ENCODE measurements at places on chromosomes 4 and X.

GRCh38 chrX:155514225-155514624 lies 55.8 kb upstream of the F8A3 start:
- no peak for DNase-seq

DNA sequence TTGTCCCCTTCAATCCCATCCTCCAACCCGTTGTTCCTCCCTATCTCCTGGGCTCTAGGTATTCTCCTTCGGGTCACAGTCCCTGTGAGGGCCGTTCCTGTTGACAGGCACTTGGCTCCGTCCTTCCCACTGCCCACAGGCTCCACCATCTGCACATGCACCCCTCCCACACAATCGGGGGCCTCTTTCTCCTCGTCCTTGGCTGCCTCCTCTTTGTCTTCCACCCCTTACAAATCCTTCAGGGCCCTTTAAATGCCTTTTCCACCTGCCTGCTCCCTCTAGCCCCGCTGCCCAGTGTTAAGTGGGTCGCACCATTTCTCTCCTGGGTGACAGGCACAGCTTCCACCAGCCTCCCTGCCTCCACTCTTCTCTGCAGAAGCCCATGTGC lies 2.7 kb upstream of the AVPR2 start:
- no peak for DNase-seq

DNA sequence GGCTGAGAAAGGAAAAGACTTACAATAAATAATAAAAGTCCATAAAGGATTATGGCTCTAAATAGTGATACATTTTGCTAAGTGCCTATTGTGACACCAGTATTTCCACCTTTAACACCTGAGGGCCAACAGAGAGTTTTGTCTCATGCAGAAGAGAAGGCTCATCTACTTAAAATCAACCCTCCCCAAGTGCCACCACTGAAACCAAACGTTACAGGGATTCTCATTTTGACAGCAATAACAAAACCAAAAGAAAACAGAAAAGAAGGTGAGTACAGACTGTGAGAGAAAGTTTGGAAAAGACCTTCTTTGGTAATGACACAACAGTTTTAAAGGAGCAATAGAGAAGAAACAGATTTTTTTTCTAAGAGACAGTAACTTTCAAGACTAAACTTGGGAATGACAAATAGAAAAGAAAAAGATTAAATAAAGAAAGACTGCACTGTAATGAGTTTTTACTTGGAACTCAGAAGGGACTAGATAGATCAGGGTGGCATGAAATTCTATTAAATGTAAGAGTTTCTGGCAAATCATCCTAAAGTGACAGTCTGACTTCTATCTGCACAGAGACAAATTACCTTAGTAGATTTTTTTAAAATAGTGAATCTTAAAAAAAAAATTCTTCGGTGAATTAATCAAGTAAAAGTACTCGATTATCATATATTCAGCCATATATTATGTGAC lies 109.7 kb downstream of the ZNF827 start:
- no peak for DNase-seq

DNA sequence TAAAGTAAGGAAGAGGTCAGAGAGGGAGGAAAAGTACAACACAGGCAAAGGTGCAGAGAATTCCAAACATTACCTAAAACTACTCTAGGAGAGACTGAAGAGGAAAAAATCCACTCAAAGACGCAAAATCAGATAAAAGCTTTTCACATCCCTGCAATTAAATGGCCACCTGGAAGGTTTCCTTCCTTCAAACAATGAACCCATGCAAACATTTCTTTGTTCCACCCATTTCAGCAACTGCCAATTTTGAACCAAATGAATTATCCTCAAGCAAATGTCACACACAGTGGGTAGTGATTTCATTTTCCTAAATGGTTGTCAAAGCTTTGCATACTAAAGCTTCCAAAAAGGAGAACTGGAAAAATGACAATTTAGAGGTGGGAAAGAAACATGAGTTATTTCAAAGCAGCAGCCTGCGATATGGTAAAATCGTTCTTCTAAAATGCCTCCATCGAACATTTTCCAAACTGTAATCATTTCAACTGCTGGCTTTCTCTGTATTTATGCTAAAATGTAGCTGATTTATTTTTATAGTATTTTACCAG lies 45.0 kb downstream of the APBB2 start:
- DNase-seq, result no peak

DNA sequence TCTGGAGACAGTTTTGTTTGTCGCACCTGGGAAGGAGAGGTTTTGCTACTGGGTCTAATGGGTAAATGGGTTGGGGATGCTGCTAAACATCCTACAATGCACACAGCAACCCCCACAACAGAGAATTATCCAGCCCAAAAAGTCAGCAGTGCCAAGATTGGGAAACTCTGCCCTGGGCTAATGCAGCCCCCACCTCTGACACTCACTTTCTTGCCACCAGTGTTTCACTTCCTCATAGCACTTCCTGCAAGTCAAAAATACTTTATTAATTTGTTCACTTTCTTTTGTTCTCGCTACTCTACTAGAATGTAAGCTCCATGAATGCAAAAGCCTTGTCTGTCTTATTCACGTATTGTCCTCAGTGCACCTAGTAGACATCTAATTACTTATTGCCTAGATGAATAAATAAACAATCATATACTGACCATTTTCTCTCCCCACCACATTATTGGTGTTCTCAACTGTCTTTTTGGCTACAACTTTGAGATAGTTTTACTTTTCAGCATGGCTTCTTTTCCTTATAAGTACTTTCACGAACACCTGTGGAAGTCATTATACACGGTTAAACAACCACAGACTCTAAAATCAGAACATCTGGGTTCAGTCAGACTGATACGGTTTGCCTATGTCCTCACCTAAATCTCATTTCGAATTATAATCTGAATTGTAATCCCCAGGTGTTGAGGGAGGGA lies 82.0 kb upstream of the PITX2 start:
- no peak for DNase-seq

GRCh38 chr4:59612235-59612634 lies 1587.9 kb upstream of the ADGRL3 start:
- no peak for DNase-seq

GRCh38 chr4:41776466-41776865 lies 27.9 kb upstream of the PHOX2B start:
- no peak for DNase-seq

DNA sequence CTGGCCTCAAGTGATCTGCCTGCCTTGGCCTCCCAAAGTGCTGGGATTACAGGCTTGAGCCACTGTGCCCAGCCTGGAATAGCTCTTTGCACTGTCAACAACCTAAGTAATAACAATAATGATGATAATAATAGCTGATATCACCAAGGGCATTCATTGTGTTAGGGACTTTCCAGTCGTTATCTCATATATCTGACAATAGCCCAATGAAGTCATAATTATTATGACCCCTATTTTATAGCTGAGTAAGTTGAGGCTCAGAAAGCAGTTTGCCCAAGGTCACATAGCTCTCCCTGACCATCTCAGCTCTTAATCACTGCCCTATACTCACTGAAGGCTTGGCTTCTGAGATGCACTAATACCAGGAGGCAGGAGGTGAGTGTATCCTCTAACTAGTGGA lies 18.7 kb upstream of the MAP7D3 start:
- DNase-seq, result no peak

GRCh38 chrX:117487421-117487820 lies 629.2 kb downstream of the KLHL13 start:
- DNase-seq, result no peak

GRCh38 chrX:146906166-146906565 lies 91.6 kb upstream of the CXorf51A start:
- no peak for DNase-seq

DNA sequence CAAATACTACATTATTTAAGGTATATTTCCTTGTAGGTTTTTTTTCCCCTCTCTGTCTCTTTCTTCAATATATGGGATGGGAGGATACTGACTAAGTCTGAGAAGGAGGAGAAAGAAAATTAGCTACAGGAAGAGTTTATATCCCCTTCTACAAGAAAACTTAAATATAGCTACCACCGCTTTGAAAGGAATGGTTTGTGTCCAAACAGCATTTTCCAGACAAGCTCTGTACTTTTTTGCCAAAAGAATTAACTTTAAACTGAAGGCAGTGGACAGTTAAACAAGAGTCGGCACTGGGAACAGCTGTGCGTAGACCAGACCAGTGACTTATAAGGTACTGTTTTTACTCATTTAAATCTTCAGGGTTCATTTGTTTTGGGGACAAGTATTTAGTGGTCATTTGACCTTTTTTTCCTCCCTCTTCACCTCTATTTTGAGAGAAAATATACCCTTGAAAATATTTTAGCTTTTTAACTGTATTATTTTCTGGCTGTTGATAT lies 303.7 kb downstream of the ARHGAP24 start:
- DNase-seq, result no peak

DNA sequence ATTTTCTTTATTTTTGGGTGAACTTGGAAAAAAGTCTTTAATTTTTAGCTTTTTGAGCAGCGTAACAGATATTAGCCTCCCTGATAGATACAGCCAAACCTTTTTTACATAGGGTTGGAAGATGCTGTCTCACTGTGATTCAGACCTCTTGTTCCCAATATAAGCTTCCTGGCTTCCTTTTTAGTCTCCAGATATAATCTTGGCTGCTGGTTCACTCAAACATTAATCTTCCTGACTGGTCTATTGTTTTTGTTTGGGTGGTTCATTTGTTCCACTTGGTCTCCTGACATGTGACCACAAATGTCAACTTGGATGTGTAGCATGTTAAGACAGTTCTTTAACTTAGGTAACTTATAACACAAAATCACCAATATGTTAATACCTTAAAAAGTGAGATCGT lies 23.0 kb downstream of the RPA4 start:
- no peak for DNase-seq

DNA sequence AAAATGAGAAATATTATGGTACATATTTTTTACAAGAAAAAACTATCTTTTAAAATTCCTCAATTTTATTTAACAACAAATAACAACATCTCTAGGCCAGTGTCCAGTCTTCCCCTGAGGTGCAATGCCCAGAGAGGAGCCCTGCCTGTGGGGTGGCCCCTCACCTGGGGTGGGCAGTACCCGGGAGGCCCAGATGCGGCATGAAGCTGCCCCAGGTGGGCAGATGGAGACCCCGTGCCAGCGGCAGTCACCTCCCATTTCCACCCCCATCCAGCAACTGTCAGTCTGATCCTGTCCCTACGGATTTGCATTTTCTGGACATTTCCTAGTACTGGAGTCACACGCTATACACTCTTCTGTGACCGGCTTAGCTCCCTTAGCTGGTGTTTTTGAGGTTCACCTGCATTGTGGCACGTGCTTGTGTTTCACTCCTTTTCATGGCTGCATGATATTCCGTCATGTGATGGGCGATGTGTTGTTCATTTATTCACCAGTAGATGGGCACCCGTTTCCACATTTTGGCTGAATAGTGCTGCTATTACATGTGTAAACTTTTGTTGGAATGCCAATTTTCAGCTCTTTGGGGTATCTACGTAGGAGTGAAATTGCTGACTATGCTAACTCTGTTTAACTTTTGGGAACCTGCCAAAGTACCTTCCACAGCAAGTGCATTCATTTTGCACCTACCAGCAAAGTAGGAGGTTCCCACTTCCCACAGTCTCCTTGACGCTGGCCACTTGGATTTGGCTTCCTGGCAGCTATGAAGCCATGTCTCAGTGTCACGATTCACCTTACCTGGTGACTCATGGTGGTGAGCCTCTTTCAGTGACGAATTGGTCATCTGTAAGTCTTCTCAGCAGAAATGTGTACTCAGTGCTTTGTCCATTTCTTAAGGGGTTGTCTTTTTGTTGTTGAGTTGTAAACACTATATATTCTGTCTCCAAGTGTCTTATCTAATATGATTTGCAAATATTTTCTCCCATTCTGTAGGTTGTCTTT lies 11.7 kb upstream of the MAEA start:
- DNase-seq, result no peak

- no peak for DNase-seq
These were observed 4.6 kb upstream of the LUZP4 start for GRCh38 chrX:115284877-115285276.

DNA sequence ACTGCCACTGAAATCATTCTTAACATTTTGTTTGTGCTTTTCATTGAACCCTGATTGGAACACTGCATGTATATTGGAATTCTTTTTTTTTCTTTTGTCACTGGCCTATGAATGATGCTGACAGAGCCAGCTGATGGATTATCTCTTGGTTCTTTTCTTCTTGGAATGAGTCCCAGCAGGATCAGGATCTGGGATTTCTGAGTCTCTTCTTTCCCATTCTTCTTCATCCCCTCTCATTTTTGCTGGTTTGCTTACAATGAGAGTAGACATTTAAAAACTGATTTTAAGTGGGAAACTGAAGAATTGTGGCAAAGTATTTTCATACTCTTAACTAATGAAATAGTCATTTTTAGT lies 9.0 kb downstream of the DCUN1D4 start:
- DNase-seq, result no peak

DNA sequence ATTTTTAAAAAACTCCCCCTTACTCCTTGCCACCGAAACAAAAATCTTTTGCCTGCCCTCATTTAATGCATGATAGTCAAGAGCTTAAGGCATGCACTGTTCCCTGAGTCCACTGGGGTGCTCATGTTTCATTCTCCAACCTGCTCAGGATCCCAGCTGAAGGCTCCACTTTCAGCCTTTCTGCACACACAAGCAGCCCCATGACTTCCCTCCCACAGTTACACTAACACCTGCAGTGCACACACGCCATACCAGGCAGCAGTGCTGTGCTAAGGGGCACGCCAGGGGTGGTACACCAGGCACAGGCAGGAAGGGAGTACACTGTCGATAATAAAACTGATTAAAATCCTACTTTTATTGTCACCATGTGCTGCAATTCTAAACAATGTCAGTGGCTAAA lies 385.2 kb downstream of the BMPR1B start:
- DNase-seq, result no peak

DNA sequence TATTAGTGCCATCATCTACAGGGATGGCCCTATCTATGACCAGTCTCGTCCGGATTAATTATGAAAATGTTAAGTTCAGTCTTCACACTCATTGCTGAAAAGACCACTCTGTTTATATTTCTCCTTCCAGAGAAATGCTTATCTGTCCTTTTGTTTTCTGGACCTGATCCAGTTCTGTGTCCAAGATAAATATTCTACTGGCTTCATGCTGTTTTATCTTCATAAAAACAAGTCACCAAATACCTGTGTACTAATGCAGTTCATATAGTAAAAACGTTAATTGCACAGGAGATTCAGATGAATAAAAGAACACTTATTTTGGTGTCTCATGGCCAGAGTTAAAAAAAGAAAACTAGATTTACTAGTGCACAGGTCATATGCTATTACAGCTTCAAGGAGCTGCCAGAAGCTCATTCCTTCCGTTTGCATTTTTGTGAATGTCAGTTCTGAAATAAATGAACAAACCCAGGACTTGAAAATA lies 17.3 kb downstream of the FNIP2 start:
- no peak for DNase-seq
